HS-27A (cell line): ENCODE measurements at places on chromosomes 4 and X.

DNA sequence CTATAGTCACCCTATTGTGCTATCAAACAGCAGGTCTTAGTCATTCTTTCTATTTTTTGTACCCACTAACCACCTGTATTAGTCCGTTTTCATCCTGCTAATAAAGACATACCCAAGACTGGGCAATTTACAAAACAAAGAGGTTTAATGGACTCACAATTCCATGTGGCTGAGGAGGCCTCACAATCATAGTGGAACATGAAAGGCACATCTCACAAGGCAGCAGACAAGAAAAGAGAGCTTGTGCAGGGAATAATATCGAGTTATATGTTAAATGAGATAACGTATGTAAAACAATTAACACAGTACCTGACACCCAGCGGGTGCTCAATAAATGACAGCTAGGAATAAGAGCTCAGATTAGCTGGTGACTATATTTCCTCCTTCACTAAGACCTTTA, 88.1 kb upstream of the WDR44 start:
- DNase-seq = no peak

GRCh38 chrX:66625525-66625924, 13.4 kb downstream of the EDA2R start:
- no peak for DNase-seq

DNA sequence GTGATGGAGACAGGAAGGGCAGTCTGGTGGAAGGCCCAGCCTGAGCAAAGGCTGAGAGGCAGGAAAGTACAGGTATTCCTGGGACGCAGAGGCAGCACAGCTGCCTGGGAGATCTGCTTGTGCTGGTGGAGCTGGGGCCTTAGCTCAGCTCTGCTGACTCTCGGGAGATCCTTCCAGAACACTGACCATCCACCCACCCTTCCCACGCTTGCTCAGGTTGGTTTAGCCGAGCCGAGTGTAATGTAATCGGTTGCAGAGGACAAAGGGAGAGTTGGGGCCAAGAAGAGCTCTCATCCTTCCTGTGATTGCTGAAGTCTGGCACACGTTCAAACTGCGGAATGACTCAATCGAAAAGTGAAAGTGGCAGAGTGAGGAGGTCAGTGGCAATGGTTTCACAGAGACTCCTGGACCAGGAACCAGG, 43.1 kb upstream of the GPR78 start:
- no peak for DNase-seq

- DNase-seq = no peak
Observed at GRCh38 chrX:136598631-136599030, 49.3 kb upstream of the CD40LG start.

DNA sequence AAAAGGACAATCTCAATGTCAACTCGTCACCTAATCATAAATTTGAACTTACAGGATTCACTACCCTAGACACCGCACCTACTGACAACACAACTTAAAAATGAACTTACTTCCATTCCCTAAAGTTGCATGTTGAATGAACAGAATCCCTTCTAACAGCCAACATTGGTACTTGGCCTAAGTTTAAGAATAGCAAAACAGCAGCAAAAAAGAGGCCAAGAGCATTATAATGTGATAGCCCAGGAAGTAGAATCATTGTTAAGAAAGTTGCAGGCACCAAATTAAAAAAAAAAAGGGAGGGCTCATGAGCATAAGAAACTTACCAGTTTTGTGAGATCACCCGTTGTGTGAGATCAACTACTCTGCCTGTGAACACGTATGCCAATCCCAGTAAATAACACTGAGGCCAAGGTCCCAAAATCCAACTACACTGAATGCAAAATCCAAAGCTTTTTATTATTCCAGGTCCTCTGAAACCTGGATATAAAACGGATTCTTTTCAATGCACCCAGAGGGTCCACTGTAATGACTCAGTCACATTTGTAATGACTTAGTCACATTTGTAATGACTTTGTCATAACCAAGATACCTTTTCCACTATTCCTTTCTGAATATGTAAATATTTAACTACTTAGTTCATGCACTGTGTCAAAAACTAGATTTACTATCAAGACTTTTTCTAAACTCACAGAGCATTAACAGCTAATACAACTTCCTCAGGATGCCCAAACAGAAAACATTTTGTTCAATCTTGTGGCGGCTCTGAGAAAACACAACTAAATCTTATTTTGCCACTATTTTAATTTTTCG, 6.8 kb downstream of the HNRNPDL start:
- DNase-seq = peak; percentile 43

DNA sequence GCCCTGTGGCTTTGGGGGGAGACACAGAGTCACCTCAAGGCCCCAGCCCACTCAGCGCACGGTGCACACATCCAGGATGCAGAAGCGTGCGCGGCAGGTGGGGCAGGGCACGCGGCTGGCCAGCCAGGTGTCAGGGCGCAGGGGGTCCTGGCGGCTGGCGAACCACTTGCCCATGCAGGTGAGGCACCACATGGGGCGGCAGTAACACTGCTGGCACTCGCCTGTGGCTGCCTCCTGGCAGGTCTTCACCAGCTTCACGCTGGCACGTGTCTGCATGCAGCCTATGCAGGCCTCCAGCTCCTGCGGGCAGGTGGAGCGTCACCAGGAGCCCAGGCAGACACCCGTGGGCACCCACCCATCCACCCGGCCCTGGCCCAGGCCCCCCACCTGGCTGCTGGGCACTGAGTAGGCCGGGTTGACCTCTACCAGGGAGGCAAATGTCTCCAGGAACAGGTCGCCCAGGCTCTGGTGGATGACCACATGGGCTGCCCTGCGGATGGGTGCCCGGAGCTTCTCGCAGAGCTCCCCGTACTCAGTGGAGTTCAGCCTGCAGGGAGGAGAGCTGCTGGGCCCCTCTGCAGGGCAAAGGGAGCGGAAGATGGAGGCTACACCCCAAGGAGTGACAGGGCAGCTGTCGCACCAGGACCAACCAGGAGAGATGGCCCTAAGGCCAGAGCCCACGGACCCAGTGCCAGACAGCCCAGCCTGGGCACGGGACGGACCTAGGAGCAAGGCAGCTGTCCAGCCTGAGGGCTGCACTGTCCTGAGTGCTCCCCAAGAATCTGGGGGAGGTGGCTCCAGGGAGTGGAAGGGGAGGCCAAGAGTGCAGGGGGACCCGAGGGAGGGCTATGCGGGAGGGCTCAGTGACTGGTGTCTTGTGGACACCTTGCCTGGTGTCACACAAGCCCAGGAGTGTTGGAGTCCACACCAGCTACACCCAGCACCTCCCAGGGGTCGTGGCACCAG, 3.7 kb downstream of the TMEM129 start:
- no peak for DNase-seq

DNA sequence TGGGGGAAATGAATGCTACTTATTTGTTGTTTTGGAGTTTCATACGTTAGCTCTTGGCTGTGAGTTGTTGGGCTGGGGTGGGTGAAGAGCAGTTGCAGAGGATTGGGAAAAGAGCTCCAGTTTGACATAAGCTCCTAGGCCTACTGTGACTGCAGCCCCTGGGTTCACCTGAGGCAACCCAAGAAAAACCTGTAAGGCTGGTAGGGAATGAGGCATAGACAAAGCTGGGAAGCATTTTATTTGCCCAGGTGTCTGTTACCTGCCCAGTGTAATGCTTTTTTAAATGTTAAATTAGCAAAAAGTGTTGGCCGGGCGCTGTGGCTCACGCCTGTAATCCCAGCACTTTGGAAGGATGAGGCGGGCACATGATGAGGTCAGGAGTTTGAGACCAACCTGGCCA, 160.0 kb downstream of the FHIP1A start:
- no peak for DNase-seq

DNA sequence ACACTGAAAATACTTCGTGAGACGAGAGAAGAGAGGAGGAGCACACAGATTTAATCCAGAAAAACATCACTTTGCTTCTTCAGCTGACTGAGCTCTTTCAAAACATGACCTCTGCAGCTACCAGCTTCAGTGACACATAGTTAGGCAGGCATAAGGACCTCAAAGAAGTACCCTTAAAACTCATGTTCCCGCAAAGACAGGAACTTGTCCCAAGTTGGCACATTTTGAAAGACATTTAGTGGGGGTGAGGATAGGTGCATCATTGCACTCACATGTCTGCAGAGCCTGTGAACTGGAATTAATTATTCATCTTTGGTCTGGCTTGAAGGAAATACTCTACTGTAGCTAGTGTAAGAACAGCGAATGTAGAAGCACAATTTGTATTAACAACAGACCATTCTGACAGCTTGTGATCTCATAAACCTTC, 221.8 kb downstream of the MGST2 start:
- no peak for DNase-seq

DNA sequence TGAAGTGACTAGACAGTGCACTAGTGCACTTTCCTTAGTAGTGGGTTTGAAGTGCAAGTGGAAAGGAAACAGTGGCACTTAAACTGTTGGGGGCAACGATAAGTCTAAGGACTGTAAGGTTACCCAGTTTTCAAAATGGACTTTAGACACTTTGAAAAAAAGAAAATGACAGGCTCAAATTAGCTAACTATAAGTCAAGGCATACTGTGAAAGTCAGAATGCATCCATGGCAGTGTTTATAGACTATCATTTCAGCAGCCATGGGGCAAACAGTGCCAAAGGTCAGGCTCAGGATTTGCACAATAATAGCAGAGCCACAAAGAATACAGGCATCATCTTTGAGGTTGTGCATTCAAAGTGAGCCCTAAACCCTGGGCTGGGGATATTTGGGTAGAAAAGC, 104.4 kb downstream of the CXCL13 start:
- no peak for DNase-seq

- no peak for DNase-seq
Observed at GRCh38 chr4:4269331-4269731, 20.6 kb downstream of the LYAR start.

- no peak for DNase-seq
Observed at GRCh38 chr4:1959104-1959384, 49.7 kb downstream of the NELFA start.

DNA sequence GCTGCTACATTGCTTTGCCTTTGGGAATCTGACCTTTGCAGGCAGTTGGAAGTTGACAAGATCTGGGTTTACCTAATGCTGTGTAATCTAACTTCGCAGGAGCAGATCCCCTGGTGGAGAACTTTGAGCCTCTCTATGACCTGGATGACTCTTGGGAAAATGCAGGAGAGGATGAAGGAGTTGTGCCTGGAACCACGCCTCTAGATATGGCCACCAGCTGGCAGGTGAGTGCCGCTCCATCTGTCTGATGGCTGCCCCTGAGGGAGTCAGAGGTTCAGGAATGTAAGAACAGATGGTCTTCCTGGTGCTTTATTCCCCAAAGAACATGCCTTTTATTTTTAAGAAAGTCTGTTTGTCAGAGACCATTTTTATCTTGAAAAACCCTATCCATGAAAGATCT, 109.3 kb downstream of the NFKB1 start:
- DNase-seq = no peak

DNA sequence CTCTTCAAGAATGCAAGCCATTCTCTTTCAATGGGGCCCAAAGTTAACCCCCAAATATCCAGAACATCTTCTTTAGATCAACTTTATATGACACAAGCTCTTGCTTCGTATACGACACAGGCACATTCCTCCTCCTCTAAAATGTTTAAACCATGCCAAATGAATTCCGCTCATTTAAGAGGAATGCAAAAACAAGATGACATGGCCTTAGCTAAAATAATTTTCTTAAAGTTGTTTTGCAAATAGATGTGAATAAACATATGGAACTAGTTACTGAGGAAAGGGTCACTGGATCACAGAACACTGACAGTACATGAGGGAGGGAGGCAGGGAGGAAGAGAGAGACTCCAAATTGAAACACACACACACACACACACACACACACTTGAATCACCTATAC, 97.4 kb downstream of the RASL11B start:
- no peak for DNase-seq

- no peak for DNase-seq
Observed at GRCh38 chr4:51918251-51918650, 75.3 kb downstream of the DCUN1D4 start.

DNA sequence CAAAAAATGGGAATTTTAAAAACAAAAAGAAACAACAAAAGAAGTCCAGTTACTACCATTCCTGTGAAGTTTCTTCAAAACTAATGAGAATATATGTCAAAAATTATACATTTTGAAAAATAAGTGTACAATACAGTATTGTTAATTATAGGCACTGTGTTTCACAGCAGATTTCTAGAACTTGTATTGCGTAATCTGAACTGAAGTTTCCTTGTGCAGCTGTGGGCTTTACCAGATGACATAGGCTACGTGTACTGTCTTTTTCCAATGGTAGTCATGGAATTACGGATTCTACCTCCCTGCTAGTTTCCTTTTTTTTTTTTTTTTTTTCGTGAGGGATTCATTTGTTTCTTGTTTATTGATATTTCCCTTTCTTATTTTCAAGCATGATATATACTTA, 113.8 kb upstream of the GABRA2 start:
- no peak for DNase-seq

- DNase-seq = no peak
Observed at GRCh38 chr4:15907430-15907829, 31.1 kb downstream of the FGFBP1 start.

DNA sequence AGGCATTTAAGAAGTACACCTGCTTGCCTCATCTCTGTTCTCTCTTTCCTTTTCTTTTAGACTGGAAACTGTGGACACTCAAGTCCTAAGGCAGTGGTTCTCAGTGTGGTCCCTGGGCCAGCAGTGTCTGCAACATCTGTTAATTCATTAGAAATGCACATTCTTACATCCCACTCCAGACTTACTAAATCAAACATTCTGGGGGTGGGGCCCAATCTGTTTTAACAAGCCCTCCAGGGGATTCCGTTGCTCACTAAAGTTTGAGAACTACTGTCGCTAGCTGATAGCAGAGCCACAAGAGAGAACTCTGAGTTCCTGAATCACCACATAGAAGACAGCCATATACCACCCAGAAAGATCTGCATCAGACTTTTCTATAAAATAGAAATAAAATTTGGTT, 430.6 kb downstream of the BCOR start:
- DNase-seq = no peak

DNA sequence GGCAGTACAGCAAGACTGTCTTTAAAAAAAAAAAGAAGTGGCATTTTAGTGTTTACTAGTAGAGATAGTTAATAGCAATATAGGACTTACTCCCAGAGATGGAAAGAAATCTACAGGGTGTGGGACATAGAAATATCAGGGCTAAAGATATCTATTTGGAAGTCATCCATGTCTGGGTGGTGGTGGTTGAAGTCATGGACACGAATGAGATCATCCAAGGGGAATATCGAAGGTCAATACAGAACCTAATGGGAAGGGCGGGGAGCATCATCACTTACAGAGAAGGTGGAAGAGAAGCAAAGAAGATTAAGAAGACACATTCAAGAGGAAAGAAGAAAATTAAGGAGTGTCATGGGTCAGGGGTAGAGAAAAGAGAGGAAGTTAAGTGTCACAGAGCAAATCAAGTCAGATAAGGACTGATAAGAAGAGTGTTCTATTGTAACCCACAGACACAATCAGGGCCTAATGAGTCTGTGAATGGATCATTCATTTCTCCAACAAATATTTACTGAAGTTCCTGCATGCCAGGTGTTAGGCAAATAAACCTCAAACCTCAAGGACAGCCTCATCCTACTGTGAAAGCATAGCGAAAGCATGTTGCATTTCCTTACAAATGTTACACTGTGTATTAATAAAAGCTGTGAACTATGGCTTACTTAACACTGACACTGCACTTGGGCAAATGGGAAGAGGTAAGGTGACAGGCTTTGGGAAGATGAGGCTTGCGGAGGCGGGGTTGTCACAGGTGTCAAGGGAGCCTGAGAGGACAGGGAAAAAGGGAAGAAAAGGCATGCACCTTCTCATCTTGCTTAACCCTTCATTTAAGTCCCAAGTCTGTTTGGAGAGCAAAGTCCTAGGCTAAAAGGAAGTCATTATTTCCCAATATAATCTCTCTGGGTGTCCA, 65.3 kb downstream of the ELOVL6 start:
- no peak for DNase-seq
